Activated naive CD4-positive, alpha-beta T cell treated with anti-CD3 and anti-CD28 coated beads, Interleukin-2, amount 10 ng/mL, durations not matched to agents 7 days and 5 days (primary cell): ENCODE measurements at places on chromosomes 5 and 9.

DNA sequence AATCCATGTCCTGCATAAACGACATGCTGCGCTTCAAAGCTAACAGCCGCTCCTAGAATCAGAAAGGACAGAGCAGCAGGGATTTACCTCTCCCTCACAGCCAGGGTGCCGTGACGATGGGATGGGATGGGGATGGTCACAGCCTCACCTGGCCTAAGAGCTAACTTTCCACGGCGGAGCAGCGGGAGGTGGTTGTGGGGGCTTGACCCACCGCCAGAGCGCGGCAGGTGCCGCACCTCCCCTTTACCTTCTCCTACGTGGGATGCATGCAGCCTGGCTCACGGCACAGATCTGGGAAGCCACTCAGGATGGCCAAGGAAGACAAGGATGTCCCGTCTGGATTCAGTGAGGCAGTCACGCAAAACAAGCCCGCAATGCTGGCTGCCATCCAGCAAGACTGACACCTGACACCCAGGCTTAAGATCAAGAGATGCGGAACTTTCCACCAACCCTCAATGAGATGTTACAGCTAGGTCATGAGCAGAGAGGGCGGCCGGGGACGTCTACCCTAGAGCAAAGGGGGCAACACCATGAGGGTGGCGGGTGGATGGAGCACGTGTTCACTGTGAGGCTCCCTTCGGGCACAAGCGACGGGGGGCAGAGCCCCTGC is 5.8 kb downstream of the BRD9 start:
- no peak for DNase-seq

- DNase-seq = no peak
Observed at GRCh38 chr5:122401976-122402725, 90.1 kb downstream of the SNCAIP start.

- DNase-seq = no peak
Observed at GRCh38 chr9:136370687-136371532, 2.6 kb downstream of the CARD9 start.

DNA sequence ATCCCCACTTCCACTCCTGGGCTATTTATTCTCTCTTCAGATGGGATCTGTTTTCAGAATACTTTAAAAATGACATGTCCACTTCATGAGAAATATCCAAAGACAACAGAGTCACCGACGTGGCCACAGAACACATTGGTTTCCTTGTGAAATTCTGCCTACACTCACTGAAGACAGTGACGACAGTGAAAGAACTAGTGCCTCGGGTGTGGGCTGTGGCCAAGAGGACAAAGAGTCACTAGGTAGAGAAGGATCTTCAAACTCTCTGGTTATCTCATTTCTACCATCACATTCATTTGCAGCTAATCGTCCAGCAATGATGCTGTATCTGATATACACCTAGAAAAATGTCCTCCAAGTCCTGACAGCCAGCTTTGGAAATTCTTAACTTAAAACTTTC is 59.1 kb downstream of the HABP4 start:
- DNase-seq = no peak

- DNase-seq = no peak
Observed at GRCh38 chr9:95552814-95553546, 36.2 kb upstream of the PTCH1 start.

GRCh38 chr5:138179277-138179857 is 455 bp downstream of the KIF20A start:
- no peak for DNase-seq

GRCh38 chr9:131402073-131402472 is 8.2 kb downstream of the PRRC2B start:
- no peak for DNase-seq

DNA sequence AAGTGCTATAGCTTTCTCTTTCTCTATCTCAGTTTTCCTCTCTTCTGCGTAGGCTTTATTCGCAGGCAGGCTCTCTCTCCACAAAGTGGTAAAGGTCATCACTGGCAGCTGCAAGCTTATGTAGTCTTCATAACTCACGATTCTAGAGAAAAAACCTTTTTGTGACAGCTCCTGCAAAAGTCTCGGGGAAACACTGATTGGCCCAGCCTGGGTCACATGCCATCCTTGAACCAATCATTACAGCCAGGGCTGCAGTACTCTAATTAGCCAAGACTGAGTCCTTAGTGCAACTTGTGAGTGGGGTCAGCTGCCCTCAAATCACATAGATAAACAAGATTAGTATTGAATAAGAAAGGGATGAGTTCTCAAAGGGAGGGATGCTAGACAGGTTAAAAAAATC is 18.3 kb upstream of the FRMPD1 start:
- DNase-seq = no peak

- DNase-seq = no peak
Observed at GRCh38 chr9:124293718-124294506, 36.2 kb downstream of the NEK6 start.

DNA sequence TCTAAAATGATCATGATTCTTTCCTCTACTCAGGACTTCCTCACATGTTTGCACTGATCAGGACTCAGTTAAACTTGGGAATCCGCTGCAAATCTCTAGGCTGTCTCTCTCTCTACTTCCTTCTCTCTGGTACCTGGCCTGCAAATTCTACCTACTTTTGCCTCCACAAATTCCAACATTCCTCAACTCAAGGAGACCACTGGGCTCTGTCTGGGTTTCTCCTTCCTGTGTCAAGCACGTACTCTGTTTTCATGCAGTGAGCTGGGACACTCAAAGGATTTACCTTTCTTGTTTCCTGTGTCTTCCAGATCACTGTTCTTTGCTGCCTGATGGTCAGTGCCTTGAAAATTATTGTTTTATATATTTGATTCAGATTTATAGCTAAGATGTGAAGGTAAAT is 45.9 kb upstream of the ANKRD31 start:
- no peak for DNase-seq

- DNase-seq = no peak
Observed at GRCh38 chr5:52665559-52665958, 122.2 kb upstream of the ITGA1 start.

DNA sequence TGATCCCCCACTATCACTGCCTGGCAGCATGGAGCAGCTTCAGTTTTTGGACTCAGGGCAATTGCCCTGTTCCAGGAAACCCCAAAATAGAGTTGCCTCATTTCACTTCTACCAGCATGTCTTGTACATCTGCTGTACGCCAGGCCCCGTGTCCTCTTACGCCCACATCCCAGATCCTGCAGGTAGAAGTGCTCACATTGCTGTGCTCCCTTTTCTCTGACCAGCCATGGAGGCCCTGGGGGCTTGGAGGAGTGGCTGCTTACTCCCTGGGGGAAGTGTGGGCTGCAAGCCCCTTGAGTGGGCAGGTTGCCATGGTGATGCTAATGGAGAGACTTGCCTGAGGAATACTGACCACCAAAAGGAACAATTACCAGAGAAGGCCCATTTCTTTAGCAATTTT is 55.6 kb upstream of the KCNIP1 start:
- no peak for DNase-seq

GRCh38 chr9:124760719-124761118 is 10.4 kb downstream of the NR6A1 start:
- DNase-seq = no peak

- DNase-seq = peak; percentile 37
Observed at GRCh38 chr5:96963267-96963666, 27.4 kb downstream of the LNPEP start.

- DNase-seq = no peak
Observed at GRCh38 chr5:10695055-10695649, 65.9 kb downstream of the DAP start.

GRCh38 chr9:117718701-117719100 is 14.5 kb downstream of the TLR4 start:
- no peak for DNase-seq

- no peak for DNase-seq
Observed at GRCh38 chr5:149265597-149265996, 6.1 kb upstream of the AFAP1L1 start.

DNA sequence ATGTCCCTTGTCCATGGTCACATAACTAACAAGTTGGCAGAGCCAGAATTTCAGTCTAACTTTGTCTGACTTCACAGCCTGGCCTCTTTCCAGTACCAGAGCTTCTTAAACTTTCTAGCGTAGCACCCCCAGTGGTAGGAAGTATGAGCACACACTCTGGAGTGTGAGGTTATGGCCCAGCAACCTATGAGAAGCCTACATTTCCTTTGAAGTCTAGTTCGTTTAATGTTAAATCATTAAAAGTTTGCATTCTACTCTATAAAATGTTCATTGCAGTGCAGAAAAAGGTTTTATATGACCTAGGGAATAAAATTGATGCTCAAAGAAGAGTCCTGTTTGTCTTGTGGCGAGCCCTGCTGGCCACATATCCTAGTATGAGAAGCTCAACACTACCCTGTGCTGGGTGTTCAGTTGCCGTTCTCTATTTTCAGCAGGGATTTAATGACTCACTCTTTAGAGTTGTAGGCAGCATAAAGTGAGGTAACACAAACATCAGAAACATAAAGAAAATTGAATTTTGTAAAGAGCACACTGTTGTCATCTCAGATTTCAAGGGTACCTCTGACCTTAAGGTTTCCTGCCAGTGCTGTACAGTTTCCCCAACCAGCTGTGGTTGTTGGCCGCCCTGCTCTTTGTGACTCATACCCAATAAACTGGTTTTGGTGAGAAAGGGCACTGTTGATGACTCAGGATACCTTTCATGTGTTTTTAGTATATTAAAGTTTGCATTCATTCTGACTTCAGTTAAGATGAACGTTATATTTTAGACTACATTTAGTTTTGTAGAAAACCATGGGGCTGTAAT is 14.3 kb downstream of the MCCC2 start:
- DNase-seq = peak; percentile 73

DNA sequence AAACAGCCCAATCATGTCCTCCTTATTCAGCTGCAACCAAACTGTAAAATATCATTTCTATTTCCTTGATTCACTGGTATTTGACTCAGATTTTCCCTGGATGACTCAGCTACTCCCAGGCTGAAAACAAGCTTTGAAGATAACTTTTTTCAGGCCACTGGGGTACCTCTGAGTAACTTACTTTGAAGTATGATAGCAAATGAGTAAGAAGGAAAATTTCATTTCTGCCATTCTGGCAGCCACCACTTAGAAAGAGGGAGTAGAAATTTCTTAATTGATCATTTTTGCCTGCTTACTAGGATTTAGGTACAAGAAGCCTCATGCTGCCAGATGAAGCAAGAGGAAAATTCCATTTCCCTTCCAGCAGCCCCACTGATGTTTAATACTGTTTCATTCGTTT is 247.4 kb downstream of the PRELID2 start:
- no peak for DNase-seq

- DNase-seq = no peak
Observed at GRCh38 chr5:136211282-136212040, 18.5 kb upstream of the SMIM32 start.

GRCh38 chr5:1781107-1781506 is 18.5 kb downstream of the MRPL36 start:
- DNase-seq = no peak

DNA sequence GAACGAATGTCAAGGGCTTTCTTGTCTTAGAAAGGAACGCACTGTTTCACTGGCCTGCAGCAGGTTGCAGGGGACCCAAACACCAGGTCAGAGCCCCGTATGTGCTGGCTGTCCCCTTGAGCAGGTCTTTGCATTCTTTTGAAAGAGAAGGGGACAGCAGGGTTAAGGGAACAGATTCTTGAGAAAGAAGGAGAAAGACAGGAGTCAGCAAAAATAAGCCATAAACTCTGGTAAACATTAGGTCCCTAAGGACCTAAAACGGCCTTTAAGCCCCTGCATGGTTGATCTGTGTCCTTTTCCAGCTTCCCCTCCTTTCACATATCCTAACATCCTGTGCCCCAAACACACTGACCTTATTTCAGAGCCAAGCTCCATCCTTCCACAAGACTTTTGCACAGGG is 190.8 kb upstream of the ADRA1B start:
- no peak for DNase-seq

DNA sequence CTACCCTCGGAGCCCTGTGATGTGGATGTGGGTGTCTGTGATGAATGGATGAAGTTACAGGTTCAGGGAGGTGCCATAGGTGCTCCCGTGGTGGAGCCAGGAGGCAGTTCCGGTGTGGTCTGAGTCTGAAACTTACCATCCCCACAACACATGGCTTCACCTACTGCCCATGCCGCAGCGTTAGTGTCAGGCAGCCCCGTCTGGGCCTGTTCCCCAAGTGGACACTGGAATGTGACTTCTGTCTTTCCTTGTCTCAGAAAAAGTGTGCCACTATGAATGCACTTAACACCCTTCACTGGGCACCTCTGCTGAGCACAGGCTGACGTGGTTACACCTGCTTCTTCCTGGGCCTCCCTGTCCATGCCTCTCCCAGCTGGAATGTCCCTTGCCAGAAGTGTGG is 8.6 kb downstream of the ANKRD33B start:
- DNase-seq = no peak

- DNase-seq = no peak
Observed at GRCh38 chr5:43386960-43387362, 25.2 kb downstream of the CCL28 start.

DNA sequence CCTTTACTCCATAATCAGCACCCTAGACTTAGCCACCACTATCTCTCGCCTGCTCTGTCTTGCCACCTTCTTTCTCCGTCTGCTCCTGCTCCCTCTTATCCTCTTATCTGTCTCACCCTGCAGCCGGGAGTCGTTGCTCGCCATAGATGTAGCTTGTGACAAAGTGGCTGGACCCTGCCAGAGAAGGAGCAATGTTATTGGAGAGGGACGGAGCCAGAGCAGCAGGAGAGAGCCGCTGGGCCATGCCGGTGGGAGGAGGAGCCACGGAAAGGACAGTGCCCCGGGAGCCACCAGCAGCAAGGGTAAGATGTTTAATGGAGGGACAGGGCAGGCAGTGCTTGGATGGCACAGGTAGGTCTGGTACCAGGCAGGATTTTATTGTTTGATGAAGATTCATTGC is 137.3 kb downstream of the SEC61B start:
- no peak for DNase-seq

DNA sequence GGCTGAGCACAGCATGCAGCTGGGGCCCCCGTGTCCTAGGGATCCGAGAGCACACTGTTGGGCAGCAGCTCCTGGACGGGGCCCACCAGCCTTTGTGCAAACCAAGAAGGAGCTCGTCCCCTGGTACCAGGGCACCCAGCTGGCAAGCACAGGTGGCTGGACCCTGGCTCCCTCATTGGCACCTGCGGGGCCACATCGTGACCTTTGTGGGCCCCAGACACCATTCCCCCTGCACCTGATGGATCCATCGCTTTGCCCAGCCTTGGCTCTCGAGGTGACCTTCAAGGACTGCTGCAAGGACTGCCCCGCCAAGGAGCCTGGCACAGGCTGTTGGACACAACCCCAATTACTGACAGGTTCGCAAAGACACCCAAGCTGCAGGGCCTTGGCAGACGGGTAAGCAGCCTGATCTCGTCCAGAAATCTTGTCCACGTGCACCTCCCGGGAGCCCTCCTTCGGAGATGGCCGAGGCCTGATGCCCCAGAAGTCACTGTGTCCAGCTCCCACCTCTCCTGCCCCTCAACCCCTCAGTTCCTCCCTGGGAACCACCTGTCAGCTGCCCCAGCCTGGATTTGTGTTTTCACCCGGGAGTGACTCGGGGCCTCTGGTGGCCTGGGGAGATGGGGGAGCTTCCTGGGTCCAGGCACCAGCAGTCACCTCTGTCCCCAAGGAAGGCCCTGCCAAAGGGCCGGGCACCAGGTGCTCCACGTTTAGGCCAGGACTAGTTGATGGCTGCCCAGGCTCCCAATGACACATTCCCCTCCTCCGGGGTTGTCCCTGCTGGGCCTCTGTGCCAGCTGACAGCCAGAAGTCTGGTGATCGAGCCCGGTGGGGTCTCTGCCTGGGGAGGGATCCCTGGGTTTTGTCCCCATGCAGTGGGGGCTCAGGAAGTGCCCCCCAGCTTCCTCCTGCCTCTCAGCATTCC is 137.1 kb upstream of the PPP1R26 start:
- DNase-seq = peak; percentile 14
